NCI-H2081 treated with DMSO at 0.1 percent for 48 hours (cell line): ENCODE measurements at places on chromosomes 2 and 18.

DNA sequence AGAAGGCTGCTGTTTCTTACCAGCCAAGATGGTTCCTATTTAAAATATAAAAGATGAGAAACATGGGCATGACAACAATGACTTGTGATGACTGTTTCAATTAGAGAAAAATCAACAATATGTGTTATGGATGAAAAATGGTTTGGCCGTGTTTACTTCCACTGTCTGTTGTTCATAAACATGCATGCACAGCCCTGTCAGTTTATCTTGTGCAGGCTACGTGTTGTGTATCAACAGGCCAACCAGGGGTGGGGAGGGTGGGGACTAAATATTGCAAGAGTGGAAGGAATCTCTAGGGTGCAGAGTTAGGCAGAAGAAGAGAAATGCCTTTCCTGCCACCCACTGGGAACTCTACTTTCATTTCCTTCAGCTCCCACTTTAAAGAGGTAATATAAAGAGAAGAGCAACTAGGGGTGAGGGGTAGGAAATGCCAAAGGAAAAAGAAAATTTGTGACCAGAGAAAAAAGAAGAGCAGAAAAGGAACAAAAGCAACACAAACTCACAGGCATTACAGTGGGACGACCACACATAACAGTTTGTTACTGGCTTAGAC is 116.8 kb upstream of the MEIS1 start:
- no peak for DNase-seq

DNA sequence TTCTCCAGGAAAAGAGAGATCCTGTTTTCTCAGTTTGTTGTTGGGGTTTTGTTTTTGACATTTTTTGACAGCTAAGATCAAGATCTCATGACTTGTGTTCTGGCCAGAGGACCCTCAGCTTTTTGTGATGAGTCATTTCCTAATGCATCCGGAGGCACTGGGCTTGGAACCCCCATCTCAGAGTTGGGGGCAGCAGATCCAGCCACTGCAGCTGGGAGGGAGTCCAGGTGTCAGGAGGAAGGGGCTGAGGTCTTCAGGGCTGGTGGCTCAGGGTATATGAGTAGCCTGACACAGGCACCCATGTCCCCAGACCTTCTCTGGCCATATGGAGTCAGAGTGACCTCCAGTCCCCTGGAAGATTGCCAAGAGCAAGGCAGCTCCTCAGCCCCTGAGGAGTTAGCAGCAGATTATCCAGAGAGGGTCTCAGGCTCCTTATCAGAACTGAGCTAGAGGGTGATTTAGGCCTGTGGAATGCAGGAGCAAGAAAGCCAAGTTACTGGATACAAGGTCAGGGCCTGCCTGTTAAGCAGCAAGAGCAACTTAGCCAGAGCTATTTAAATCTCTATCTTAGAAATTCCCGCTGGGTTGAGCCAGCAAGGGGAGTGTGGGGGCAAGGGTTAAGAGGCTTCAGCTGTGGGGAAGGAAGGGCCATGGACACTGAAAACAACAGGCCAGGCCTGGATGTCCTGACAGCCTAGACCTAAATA is 62.4 kb downstream of the TANC1 start:
- no peak for DNase-seq

DNA sequence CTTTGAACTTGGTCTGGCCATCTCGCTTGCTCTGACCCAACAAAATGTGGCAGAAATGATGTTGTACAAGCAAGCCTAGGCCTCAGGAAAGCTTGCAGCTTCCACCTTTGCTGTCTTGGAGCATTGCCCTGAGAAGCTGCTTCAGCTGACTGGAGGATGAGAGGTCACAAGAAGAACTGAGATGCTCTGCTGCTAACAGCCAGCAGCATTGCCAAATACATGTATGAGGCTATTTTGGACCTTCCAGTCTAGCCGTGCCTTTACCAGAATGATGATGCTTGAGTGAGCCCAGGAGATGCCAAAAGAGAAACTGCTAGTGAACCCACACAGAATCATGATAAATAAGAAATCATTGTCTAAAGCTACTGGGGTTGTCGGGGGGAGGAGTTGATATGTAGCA is 13.2 kb upstream of the ITGAV start:
- DNase-seq: no peak

DNA sequence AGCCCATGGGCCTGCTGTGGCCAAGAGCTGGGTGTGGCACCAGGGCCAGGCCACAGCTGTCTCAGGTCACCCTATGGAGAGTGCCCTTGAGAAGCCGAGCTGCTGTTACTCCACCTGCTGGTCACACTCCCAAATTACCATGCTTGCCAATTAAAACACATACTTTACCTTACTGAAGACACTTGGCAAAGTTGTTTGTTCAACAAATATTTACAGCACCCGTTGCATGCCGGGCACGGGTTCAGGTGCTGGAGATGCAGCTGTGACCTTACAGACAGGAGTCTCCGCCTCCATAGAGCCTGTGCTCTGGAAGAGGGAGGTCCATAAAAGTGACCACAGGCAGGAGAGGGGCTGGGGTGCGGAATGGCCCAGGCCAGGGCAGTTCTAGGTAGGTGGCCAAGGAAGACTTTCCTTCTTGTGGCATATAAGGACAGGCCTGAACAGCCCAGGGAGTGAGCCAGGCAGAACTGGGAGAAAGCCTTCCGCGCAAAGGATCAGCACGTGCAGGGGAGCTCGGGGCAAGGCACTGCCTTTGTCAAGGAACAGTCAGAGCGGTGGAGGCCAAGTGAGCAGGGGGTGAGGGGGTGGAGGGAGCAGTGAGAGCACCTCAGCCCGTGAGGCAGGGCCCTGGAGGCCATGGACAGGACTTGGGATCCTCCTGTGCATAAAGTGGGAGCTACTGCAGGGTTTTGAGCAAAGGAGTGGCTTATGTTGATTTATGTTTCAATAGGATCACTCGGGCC is 23.6 kb upstream of the RBM44 start:
- DNase-seq: no peak

DNA sequence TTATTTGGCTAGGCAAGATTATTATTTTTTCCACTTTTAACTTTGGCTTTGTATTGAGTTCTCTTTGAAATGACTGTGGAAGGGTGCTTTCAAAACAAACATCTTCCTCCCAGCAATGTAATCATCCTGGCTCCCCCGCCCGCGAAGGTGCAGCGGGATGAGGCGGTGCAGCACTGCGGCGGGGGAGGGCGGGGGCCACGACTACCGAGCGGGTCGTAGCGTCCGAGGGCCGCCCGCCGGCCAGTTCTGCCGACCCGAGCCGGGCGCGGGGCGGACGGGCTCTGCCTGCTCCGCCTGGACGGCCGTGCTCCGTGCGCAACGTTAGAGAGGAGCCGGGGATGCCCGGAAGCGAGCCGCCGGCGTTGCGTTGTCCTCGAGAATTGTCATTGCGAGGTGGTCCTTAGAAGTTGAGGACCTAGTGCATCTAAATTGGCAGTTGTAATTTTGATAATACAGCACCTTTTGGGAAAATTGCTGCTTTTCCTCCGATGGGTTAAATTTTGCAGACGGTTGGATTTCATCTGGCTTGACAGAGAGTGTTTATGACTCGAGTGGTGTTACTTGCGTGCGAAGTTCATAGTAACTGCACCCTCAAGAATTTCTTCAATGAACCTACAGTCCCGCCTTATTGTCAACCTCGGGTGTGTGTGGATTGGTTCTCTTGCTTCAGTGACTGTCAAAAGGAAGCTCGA is 1.1 kb downstream of the EPC2 start:
- DNase-seq: peak; percentile 80

DNA sequence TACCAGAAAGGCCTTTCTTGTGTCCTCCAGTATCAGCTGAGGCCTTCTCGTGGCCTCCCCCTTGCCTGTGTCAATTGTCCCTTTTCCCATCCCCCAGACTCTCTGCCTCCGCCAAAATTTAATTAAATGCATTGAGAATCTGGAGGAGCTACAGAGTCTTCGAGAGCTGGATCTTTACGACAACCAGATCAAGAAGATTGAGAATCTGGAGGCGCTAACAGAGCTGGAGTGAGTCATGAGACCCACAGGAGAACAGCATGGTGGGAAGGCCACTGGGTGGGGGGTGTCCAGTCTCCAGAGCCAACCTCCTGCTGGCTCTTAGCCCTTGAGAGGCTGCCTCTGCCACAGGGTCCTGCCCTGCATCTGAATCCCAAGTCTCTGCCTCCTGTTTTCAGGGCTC is 8.8 kb downstream of the PPP1R7 start:
- DNase-seq: no peak

- DNase-seq: no peak
Observed at GRCh38 chr2:25204190-25204838, 35.9 kb upstream of the POMC start.

GRCh38 chr18:37375181-37375580 is 190.4 kb downstream of the CELF4 start:
- DNase-seq: no peak

GRCh38 chr2:105139556-105140239 is 101.8 kb downstream of the MRPS9 start:
- no peak for DNase-seq

GRCh38 chr2:62568983-62569837 is 63.2 kb upstream of the TMEM17 start:
- no peak for DNase-seq

DNA sequence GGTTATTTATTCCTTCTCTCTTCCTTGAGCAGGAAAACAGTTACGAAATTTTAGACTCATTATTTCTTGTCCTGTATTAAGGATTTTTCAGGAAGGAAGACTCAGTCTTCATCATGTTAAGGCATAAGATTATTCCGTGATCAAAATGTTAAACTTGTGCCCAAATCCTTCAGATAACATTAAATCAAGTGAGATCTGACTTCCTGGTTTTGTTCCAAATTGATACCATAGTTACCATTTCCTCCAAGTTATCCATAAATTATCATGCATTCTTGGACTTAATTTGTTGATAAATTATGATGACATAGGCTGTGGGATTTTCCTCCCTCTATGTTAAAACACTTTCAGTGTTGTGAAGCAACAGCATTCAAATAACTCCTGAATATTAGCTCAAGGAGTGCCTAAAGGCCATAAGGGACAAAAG is 31.9 kb downstream of the EFEMP1 start:
- no peak for DNase-seq

- no peak for DNase-seq
Observed at GRCh38 chr18:79400091-79400590, 4.4 kb downstream of the NFATC1 start.

- no peak for DNase-seq
Observed at GRCh38 chr2:108287169-108287568, 1.5 kb upstream of the SULT1C2 start.
